ENCODE measurements at places on chromosomes 5 and 9.

DNA sequence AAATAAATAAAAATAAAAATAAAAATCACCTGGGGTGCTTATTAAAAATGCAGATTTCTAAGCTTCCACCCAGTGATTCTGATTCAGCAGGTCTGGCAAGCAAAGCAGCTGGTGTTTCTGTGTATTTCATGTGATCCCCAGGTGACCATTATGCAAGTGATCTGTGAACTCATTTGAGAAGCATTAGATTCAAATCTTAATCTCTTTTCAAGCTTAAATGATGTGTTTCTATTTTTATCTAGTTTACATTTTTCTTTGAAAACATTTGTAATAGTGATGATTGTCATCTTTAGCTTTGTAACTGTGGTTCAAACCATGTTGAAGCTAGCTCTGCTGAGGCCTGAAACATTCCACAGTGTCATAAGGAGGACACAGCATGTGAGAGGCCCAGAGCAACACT is 804.8 kb upstream of the ZNF608 start:
- DNase-seq = no peak

DNA sequence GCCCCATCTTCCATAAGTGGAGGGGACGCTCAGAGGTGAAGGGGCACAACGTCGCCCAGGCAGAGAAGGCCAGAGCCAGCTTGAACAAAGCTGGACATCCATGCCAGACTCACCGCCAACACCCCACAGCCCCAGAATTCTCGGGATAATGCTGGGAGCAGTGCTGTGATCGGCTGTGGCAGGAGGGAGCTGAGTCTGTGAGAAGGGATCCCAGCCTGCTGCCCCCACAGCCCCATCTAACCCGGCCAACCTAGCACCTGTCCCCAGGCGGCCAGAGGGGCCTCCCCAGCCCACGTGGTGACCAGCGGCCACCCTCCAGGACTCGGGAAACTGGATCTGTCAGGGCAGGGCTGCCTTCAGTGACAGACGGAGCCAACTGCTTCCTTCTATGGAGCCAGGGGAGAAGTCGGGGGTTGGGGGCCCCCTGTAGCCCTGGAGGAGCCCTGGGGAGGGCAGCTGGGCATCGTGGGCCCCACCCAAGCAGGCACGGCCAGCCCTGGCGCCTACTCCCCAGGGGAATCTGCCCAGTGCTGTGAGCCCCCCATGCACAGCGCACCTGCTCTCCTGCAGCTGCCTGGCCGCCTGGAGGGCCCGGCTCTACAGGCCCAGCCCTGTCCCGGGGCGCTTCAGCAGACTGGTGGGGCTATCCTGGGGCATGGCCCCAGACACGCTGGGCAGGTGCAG is 6.0 kb downstream of the BRD3 start:
- no peak for DNase-seq

DNA sequence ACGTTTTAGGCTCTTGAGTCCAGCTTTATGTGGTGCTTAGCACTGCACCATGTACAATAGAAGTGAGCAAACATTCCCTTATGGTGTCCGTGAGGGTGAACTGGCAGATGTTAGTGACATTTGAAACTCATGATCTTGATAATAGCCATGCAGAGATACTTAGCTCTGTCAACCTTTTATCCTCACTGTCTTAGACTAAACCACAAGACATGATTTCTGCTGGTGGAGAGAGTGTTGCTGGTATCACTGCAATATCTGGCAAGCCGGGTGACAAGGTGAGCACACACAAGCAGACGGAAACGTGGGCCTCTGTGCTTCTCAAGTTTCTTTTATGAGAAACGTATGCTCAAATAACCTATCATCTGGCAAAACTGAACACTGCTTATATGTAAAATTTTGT is 68.4 kb downstream of the CAST start:
- DNase-seq = no peak

DNA sequence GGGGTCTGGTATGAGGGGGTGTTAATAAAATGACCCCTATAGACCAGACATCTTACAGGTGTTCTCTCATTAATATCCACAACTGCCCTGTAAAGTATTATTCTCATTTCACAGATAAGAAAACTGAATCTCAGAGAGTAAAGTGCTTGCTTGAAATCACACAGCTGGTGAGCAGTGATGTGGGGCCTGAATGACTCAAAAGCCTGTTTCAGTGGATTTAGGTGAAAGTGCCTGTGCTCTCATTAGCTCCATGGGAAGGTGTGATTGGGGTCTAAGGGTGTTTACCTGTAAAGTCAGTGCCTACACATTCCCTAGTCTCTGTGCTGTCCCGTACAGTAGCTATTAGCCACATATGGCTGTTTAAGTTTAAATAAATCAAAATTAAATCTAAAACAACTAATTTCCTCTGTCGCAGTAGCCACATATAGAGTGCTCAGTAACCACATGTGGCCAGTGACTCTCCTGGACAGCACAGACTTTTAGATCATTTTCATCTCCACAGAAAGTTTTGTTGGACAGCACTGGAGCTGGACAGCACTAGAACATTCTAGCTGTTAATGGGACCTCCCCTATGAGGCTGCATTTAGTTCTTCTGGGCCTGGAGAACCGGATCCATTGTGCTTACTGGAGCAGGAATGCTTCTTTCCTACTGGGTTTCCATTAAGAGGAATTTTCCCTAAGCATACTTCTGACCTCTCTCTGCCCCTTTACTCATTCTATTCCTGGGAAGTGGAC is 52.5 kb upstream of the SEMA6A start:
- no peak for DNase-seq

DNA sequence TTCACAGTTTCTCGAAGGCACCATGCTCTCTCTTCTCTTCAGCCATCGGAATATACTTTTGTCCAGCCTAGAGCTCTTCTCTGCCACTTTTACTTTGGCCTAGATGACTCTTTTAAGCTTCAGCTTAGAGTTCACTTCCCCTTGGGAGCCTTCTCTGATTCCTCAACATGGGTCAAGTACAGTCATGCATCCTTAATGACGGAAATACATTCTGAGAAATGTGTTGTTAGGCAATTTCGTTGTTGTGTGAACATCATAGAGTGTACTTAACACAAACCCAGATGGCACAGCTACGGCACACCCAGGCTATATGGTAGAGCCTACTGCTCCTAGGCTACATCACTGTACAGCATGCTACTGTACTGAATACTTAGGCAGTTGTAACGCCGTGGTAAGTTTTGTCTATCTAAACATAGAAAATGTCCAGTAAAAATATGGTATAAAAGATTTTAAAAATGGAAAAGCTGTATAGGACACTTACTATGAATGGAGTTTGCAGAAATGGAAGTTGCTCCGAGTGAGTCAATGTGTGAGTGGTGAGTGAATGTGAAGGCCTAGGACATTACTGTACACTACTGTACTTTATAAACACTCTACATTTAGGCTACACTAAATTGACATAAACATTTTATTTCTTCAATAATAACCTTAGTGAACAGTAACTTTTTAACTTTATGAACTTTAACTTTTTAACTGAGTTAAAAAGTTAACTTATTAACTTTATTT is 15.1 kb upstream of the TNFSF15 start:
- DNase-seq = no peak

DNA sequence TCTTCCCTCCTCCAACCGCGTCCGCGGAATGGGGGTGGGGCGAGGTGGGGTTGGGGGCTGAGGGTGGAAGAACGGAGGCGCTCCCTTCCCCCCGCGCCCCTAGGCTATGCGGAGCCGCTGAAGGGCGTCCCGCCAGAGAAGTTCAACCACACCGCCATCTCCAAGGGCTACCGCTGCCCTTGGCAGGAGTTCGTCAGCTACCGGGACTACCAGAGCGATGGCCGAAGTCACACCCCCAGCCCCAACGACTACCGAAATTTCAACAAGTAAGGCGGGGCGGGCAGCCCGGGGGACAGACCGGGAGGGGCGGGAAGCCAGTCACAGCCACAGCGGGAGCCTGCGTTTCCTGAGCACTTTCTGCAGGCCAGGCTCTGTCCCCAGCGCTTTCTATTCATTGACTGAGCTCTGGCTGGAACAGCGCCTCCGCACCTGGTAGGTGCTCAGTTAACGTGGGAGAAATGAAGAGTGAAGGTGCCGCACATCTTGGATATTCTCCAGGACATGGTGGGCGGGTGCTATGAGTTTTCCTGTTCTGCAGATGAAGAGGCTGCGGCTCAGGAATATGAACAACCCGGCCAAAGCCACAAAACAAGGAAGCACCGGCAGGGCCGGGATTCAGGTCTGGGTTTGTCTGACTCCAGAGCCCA is 11.3 kb downstream of the MYOZ3 start:
- DNase-seq = no peak

Measured in MG63 (cell line).